Posterior vena cava (tissue), 2 donors: ENCODE measurements at places on chromosomes 7 and 10. TPM values are rescaled to one million over a fixed set of nuclear protein-coding genes. Genes with fewer than 3 reads are reported as not detected.

DNA sequence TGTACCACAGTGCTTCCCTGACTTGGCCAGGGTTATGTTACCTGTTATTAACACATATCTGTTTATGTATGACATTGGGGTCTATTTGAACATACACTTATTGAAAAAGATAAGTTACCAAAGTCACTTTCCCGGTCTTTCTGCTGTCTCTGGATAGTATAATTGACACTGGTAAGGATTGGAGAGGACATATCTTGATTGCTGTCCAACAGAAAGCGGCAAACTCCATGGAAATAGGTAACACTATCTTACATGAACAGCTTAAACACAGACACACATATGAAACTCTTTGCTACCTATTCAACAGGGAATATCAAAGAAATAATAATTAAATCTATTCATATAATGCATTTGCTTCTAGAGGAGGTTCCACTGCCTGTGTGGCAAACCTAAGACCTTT is 282.5 kb upstream of the AOAH start:
- DNase-seq, result no peak

DNA sequence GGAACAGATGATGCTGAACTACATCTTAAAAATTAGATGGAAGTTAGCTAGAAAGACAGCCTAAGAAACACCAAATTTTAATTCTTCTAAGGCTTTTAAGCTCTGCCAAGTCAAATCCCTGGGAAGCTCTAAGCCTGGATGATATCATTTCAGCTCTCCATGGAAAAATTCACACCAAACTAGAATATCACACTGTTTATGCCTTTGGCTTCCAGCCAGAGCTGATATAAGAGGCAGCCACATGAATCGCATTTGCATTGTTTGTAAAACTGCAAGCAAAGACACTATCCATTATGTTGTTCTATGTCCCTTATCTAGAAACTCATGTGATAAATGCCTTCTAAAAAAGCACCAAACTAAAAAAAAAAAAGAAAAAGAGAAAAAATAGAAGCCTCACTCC is 430.4 kb downstream of the GRID1 start:
- no peak for DNase-seq

GRCh38 chr7:129875160-129875559 is 77.6 kb downstream of the UBE2H start:
- DNase-seq, result no peak

DNA sequence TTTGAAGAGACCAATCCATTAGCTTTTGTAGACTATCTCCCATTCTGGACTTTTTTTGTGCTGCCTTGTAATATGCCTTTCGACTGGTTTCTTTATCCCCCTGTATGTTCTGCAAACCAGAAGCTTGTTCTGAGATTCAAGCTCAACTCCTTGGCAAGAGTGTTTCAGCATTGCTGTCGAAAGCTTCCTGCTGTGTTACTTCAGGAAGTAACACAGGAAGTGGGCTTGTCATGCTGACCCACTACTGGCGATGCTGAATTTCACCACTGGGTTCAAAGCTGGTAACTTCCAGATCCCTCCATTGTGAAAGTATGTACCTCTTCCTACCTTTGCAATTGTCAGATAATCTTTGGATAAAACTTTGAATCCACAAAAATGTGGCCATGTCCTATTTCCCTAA is 57.9 kb upstream of the INSYN2A start:
- DNase-seq, result no peak

DNA sequence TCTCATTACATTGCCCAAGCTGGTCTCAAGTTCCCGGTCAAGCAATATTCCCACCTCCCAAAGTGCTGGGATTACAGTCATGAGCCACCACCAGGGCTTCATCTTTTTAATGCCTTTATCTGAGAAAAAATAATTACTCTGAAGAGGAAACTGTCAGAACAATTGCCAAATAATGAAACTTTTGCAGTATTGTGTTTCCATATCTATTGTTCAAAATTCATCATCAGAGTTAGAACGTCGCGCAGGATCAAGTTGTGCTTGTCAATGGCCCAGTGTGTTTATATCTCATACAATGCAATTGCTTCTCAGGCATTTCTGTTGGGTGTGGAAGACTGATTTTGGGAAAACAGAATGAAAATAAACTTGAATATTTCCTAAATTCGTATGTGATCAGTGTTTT is 143.1 kb downstream of the ARID5B start:
- DNase-seq, result no peak

DNA sequence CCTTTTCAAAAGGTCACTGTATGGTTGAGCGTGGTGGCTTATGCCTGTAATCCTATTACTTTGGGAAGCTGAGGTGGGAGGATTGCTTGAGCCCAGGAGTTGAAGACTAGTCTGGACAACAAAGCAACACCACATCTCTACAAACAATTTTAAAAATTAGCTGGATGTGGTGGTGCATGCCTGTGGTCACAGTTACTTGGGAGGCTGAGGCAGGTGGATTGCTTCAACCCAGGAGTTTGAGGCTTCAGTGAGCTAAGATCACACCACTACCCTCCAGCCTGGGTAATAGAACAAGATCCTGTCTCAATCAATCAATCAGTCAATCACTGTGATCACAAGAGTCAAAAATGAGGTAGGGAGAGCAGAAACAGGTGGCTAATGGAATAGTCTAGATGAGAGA is 97.0 kb downstream of the SUGCT start:
- no peak for DNase-seq

Gene PRXL2A
- total RNA-seq, result 22.1 TPM

Gene WNT8B
- total RNA-seq, result not detected

Gene MMP21
- 0.28 TPM for total RNA-seq

Gene ASZ1
- not detected for total RNA-seq

Gene DRGX
- total RNA-seq, result not detected

Gene STARD3NL
- total RNA-seq, result 41.8 TPM
